Activated T-helper 2 cell treated with anti-CD3 and anti-CD28 coated beads, Interferon-gamma antibody, Interleukin-2, Interleukin-4, amounts not matched to agents 10 μg/mL and 5 μg/mL and 100 μg/mL, durations not matched to agents 14 hours and 24 hours and 36 hours (primary cell): ENCODE measurements at places on chromosomes 7 and 10. TPM values are rescaled to one million over a fixed set of nuclear protein-coding genes. Genes with fewer than 3 reads are reported as not detected.

The TMEM139 gene
- total RNA-seq: 0.75 and 1.1 TPM in 2 replicates

The TCTN3 gene
- 66.5 and 71.3 TPM in 2 replicates for total RNA-seq

The GPR22 gene
- total RNA-seq: not detected in 2 replicates

The TMEM178B gene
- total RNA-seq: 0.30 and 0.41 TPM in 2 replicates

The FRAT1 gene
- total RNA-seq: 2.9 and 3.4 TPM in 2 replicates
